ENCODE measurements at places on chromosomes 7 and 10.

GRCh38 chr10:103225939-103226338 is 19.7 kb upstream of the RPEL1 start:
- no peak for DNase-seq

GRCh38 chr10:60878224-60878623 is 65.8 kb downstream of the RHOBTB1 start:
- no peak for DNase-seq

DNA sequence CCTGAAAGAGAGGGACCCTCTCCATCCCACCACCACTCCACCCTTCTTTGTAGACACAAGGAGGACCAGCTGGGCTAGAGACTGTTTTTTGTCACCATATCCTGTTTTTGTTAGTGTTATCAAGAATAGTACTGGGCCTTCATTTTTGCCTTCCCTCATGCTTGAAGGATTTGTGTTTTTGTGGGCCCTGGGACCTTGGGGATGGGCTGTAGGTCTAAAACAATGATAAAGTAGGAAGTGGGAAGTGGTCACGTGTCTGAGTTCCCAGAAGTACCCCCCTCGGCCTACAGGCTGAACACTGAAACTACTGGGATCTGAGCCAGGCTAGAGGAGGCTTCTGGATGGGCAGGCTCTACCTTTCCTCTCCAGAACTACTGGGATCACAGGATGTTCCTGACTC is 8.9 kb downstream of the AGFG2 start:
- DNase-seq: no peak

DNA sequence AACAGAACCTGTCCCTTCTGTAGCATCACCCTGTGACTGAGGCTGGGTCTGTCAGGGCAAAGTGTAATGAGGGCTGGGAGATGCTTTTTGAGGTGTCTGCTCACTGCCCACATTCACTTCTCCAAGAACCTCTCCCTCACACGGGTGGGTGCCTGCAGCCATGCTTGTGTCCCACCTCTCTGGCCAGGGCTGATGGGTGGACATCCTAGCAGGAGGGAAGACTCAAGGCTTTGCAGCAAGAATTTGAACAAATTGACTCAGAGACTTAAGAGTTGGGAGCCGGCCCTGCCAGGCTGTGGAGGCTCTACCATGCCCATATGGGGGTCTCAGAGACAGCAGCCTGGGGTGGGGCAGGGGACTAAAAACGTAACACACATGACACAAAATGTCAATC is 33.4 kb downstream of the GOLGA7B start:
- DNase-seq: no peak

DNA sequence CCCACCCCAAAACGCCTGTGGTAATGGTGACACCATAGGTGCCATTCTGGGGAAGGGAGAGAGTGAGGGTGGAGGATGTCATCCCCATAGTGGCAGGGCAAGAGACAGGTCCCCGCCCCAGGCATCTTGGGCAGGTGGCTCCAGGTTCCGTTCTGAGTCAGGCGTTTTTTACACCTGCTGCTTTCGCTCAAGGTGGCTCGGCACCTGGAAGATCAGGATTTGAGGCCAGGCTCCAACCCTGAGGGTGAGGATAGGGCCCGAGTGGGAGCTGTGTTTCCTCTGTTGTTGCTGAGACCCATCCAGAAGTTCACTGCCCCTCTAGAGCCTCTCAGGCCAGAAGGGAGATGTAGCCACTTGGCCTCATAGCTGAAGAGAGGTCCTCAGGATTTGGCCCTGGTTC is 36.6 kb upstream of the DUSP5 start:
- DNase-seq: no peak

DNA sequence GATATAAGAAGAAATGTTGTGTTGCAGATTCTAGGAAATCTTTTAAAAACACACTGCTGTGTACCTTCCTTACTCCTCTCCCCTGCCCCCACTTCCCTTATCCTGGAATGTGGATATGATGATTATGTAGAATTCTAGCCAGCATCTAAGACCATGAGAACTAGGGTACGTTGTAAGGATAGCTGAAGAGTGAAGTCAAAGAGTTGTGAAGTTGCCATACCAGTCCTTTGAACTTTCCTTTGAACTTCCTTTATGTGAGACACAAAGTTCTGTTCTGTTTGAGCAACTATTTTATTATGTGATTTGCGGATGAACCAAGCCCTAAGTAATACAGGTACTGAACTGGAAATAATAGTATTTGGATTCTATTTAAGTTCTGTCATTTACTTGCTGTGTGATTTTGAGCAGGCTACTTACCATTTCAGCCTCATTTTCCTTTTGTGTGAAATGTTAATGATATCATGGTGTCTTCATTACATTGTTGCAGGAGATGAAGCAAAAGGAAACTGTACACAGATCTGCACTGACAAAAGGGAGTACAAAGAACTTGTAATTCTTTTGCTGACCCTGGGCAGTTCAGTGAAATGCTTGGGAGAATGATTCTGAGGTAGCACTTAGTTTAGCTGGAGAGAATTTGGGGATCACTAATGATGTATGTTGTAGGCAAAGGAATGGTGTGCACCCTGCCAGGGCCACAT is 31.4 kb downstream of the RPA3 start:
- no peak for DNase-seq

- DNase-seq: no peak
Observed at GRCh38 chr10:86782701-86783418, 26.4 kb downstream of the BMPR1A start.

DNA sequence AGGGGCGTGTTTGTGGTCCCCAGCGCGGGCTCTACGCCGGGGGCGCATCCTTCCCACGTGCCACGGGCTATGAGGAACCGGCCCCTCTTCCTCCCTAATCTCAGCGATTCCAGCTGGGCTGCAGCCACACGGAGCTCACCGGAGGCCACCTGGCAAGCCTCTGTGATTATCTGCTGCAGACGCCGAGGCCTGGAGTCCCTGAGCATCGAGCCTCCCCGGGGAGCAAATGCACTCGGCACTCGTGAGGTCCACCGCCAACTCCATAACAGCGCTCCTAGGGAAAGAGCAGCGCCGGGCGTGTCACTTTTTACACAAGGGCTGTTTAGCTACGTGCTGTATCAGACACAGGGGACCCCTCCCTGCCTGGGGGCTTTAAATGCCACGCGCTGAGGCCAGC is 101.2 kb downstream of the DYNC2I1 start:
- no peak for DNase-seq

- no peak for DNase-seq
Observed at GRCh38 chr7:141693082-141693481, 8.9 kb downstream of the DENND11 start.

DNA sequence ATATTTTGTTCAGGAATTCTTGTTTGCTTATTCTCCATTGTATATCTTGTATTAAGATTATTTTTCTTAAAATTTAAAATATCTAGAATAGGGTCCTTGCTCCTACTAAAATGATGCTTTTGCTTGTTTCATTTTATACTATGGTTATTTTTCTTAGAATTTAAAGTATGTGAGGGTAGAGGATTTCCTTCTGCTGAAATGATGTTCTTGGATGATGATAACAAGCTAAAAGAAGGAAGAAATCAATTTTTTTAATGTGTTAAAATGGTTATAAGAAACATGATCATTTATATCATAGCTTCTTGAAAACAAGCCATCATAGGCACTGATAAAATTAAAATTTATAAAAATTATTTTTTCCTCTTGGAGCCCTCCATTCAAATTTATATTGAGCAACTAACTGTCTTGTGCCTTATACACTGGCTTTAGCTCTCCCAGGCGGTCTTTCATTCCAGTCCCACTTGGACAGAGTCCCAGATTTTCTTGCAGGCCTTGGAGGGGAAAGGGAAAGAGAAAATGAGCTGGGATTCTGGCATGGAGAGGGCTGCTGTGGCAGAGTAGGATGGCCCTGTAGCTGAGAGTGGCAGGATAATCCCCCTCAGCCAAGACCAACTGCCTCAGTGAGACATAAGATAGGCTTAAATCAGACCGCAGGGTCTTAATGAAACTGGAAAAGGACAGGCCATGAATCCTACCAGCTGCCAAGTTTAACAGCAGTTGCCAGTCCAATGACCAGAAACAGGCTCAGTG is 60.2 kb downstream of the DNAJB9 start:
- no peak for DNase-seq

DNA sequence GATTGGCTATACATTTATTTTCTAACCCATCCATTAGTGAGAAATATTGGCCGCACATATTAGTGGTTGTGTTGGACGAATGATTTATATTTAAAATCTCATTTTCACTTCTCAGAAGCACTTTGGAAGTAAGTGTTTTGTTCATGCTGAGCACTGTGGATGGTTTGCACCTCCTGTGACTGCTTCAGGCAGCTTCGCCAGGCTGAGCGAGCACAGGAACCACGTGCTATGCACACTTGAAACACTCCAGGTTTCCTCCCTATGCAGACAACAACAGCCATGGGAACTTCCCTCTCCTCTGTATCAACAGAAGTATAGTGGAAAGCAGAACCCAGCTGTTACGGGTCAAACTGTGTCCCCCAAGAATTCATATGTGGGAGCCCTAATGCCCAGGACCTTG is 67.3 kb upstream of the WDR11 start:
- no peak for DNase-seq

DNA sequence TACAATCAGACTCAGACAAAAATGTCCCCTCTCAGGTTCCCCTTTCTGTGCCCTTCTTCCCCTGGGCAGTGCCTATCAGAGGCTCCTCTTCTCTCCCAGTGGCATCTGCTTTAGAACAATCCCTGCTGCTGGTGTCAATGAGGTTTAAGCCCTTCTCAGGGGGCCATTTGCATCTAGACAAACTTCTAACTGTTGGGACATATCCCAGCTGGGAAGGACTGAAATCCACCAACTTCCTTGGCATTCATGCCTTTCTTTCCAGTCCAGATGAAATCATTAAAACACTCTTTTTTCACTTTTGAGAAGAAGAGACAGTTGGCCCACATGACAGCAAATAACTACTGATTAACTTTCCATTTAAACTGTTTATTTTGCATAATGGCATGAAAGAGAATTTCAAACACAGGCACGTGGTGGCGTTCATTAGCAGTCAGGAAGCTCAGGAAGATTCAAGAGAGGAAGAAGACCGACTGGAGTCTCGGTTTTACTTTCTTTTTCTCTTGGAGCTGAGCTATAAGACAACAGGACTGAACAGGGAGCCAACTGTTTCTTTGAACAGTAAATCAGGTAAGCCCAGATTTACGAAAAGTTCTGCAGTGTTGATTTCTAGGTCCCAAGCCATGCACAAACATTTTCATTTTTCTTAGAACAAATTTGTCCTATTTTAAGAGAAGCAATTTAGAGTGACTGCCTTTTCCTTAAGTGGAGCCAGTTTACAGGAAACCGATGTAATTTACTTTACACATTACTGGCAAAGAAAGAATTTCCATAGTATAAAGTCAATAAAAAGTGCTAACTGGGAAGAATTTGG is at the start of gene GIMAP2:
Gene GIMAP2 (plus strand): TSS at position 488 of the 811 bp plus-strand sequence. CDS start 1,354 bp downstream, outside the sequence.
- no peak for DNase-seq

GRCh38 chr7:107002529-107002998 is 41.9 kb upstream of the PRKAR2B start:
- DNase-seq: no peak

GRCh38 chr10:68576118-68576517 is 16.0 kb downstream of the TET1 start:
- DNase-seq: no peak
